ENCODE measurements at places on chromosomes 1 and 21. TPM values are rescaled to one million over a fixed set of nuclear protein-coding genes. Genes with fewer than 3 reads are reported as not detected.
A peak's percentile ranks its signal among the peaks of the same experiment; 100 is the strongest.

Gene NBPF3
- 14.3 TPM for total RNA-seq

- DNase-seq = no peak
- H3K36me3 ChIP-seq = no peaks in the 10 kb centered on the region
- no peak overlapping the region for H3K27ac ChIP-seq
- 0 out of 2 replicates have a peak, but pooled peaks cover 4% of the 10 kb centered on the region for H3K4me1 ChIP-seq
Observed at GRCh38 chr1:47485817-47486216, 48.0 kb downstream of the FOXD2 start.

GRCh38 chr1:115052454-115053083 is 22.9 kb downstream of the TSHB start:
- H3K4me1 ChIP-seq = peaks cover 16% of the 10 kb centered on the region
- no peaks in the 10 kb centered on the region for H3K27me3 ChIP-seq
- DNase-seq = peak; percentile 58
- no peak overlapping the region for H3K27ac ChIP-seq
- no peaks in the 10 kb centered on the region for H3K36me3 ChIP-seq
- H3K4me3 ChIP-seq = no peak overlapping the region

GRCh38 chr1:56034222-56034621 is 545.1 kb downstream of the PLPP3 start:
- H3K36me3 ChIP-seq = no peaks in the 10 kb centered on the region
- H3K27ac ChIP-seq = no peak overlapping the region
- no peak for DNase-seq
- H3K4me3 ChIP-seq = no peak overlapping the region

Data from Caco-2 (cell line).